ENCODE measurements at places on chromosomes 3 and 15.

DNA sequence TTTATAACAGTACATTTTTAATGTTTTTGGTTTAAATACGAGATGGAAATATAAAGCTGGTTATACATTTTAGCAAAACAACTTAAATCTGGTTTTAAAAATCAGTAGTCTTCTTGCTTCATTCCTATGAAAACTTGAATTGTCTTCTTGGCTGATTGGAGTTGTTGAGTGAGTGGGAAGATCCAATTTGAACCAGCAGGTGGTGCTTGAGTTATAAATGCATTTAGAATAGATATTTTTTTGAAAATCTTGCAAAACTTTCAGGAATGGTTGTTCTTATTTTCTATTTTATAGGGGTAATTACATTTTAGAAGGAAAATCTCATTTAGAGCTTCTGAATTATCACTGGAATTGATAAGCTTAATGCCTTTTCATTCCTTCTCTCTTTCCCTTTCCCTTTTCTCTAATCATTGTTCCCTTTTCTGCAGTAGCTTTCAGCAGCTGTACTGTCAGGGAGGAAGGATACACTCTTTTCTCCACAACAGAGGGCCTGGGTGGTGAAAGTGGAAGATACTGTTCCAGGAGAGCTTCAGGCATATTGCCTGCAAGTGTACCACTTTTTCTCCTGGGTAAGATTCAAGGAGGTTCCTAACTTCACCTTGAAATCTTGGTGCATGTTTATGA, 335.6 kb downstream of the NLGN1 start:
- no peak for DNase-seq

GRCh38 chr3:24363242-24363641, 131.4 kb downstream of the THRB start:
- no peak for DNase-seq

GRCh38 chr3:178669022-178669601, 132.9 kb downstream of the KCNMB2 start:
- DNase-seq = no peak

DNA sequence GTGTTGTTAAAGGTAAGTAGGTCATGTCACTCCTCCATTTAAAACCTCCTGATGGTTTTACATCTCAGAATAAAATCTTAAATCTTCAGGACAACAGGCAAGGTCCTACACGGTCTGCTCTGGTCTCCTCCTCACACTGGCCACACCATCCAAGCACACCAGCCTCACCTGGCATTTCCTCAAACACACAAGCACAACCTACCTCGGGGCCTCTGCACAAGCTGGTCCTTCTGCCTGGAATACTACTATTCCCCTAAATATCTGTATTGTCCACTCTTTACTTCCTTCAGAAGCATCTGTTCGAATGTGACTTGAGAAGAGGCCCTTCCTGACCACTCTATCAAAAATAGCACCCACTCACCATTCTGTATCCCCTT, 1.8 kb downstream of the GORASP1 start:
- no peak for DNase-seq

GRCh38 chr3:67642734-67643133, 11.7 kb downstream of the SUCLG2 start:
- no peak for DNase-seq

GRCh38 chr15:50257924-50258323, 7.6 kb downstream of the HDC start:
- no peak for DNase-seq

DNA sequence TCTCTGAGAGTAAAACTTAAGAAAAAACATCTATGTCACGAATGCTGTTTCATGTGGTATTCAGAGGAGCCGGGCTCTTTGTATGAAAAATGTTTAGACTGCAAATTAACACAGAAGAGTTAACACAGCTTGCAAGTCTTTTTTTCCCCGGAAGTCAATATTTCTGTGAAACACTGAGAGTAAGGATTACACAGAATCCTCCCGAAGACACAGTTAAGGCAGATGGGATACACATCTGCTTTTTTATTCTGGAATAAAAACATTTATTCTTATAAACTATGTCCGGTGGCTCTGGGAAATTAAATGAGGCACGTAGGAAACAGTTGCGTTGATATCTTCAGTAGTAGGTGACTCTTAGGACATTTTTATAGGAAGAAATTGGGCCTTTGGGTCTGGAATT, 180.6 kb downstream of the PTPRG start:
- DNase-seq = no peak

- DNase-seq = no peak
Observed at GRCh38 chr3:195093731-195094130, 177.2 kb downstream of the XXYLT1 start.

DNA sequence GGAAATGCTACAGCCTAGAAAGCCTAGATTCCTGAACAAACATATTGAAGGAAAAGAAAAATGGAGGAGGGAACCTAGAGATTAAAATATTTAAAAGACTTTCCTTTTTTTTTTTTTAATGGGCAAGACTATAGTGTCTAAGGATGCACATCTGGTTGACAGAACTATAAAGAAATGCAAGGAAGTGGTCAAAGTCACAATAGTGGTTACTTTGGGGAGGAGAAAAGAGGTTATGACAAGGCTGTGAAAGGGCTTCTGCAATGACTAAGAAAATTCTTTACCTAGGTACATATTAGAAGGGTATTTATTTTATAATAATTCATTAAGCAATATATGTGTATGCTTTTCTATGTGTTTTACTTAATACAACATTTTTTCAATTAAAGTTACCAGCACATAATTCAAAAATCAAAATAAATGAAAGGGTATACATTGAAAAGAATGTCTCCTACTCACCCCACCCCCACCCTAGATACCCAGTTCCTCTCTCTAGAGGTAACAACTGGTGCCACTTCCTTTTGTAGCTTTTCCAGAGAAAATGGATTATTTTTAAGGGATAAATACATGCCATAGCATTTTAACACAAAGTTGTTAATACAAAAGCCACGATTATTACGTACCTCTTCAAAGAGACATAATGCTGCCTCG, 70.1 kb downstream of the HERC1 start:
- no peak for DNase-seq
